Motor neuron (in vitro differentiated cells): ENCODE measurements at places on chromosomes 6 and 20.

DNA sequence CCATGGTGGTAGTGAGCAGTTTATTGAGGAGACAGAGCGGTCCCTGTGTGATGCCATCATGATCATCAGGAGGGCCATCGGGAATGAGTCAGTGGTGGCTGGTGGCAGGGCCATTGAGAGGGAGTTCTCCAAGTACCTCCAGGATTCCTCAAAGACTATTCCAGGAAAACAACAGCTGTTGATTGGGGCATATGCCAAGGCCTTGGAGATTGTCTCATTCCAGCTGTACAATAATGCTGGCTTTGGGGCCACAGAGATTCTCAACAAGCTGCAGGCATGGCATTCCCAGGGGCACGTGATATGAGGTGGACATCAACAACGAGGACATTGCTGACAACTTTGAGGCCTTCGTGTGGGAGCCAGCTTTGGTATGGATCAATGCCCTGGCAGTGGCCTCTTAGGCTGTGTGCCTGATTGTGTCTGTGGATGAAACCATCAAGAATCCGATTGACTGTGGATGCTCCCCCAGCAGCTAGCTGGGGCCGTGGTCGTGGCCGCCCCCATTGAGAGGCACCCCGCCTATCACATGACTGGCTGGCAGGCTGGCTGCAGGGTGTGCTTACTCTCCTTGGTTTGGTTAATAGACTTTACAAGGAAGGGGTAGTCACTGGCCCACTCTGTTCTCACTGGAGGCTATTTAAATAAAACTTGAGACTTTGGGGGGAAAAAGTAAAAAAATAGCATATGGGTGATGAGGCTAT, 16.7 kb downstream of the RAET1E start:
- no peak for ATAC-seq

DNA sequence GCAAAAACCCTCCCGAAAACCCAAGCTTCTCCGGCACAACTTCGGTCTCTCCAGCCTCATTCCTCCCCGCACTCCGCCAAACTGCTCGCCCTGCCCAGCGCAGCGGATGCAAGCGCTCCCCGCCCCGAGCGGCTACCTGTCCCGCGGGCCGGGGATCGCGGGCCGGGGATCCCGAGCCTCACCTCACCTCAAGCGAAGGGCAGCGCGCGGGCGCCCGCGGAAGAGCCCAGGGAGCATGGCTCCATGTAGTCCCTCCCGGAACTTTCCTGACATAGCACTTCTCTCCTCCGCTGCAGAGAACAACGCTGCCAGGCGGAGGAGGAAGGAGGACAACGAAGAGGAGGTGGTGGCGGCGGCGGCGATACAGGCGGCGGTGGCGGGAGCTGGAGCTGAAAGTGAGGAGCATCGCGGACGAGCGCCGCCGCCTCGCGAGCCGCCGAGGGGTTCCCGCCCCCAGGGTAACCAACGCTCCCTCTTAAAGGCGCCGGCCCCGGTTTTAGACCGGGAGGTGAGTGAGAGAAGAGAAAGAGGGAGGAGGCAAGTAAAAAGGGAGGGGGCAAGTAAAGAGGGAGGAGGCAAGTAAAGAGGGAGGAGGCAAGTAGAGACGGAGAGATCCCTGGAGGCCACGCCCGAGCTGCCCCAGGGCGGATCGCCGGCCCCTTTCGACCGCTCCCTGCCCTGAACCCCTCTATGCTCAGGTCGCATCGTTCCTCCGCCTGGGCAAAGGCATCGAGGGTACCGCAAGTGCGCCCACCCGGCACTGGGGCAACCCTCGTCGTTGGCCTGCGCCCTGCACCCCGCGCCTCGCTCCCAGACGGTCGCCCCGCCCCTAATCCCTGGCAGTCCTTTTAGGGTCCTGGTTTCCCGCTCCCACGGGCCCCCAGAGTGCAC, at the start of gene GPR63:
TSS of gene GPR63 (minus strand) at position 397 of the 891 bp plus-strand sequence. CDS start 37,746 bp downstream, outside the sequence.
- ATAC-seq = peak; percentile 87

DNA sequence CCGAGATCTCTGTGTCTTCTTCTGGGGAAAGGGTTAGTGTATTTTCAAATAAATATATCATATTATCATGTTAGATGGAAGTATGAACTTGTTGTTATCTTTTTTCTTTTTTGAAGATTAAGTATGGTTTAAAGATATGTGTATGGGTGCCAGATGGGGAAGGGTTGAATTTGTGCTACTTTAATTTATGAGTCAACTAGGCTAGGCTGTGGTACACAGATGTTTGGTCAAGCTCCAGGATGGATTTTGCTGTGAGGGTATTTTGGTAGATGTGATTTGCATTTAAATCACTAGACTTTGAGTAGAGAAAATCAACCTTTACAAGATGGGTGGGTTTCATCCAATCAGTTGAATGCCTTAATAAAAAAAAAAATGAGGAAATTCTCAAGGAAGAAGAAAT, 886.6 kb upstream of the ADGRB3 start:
- ATAC-seq = peak; percentile 23

DNA sequence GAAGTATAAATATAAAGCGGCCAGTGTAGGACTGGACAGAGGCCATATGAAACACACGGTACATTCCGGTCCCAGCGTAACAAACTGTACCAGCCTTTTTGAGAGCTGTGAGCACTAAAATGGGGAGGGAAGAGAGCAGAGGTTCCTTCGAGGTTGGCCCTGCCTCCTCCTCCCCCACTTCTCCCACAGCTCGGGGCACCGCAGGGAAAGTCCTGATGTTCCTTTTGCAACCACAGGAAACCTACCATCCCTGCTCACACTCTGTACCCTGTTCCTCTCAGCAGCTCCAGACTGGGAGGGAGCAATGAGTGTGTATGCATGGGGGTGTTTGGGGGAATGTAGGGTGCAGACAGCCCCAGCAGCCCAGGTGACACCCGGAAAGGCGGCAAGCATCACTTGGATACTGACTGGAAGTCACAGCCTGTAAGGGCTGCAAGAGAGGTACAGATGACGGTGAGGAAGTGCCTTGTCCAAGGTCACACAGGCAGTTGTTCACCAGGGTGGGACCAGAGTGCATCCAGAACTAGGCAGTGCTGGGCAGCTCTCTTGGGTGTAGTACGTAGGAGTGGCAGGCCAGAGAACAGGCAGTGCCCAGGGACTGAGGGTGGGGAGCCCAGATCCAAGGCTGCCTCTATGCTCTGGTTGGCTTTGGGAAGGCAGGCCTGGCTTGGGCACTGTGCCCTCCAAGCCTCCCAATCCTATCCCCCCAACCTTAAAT, 11.0 kb upstream of the ARMC12 start:
- no peak for ATAC-seq

GRCh38 chr6:163806755-163807499, 392.4 kb downstream of the QKI start:
- peak; percentile 42 for ATAC-seq

- ATAC-seq = no peak
These were observed 153.1 kb downstream of the TRIM27 start for GRCh38 chr6:28770732-28771131.

GRCh38 chr6:161186173-161186769, 87.6 kb downstream of the AGPAT4 start:
- no peak for ATAC-seq

- no peak for ATAC-seq
These were observed 80.5 kb upstream of the IFNGR1 start for GRCh38 chr6:137299681-137300080.
